NCI-H1930 (cell line): ENCODE measurements at places on chromosomes 4 and X.

DNA sequence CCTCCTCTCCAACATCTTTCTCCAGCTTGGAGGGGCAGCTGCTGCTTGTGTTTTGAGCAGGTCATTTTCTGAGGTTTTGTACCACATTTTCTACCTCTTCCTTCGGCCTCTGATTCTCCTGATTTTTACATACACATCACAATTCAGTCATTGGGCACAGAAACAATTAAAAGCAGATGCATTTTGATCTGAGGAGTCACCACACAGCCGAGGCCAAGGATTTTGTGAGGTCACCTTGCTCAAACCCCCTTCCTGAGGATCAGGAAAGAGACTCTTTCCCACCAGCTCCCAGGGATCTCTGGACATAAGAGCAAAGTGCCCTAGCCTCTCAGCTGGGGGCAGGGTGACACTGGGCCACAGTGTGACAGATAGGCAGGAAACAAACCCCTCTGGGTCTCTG, 5.4 kb upstream of the FATE1 start:
- no peak for DNase-seq

- no peak for DNase-seq
Measured at GRCh38 chrX:39677978-39678791, 419.6 kb downstream of the BCOR start.

DNA sequence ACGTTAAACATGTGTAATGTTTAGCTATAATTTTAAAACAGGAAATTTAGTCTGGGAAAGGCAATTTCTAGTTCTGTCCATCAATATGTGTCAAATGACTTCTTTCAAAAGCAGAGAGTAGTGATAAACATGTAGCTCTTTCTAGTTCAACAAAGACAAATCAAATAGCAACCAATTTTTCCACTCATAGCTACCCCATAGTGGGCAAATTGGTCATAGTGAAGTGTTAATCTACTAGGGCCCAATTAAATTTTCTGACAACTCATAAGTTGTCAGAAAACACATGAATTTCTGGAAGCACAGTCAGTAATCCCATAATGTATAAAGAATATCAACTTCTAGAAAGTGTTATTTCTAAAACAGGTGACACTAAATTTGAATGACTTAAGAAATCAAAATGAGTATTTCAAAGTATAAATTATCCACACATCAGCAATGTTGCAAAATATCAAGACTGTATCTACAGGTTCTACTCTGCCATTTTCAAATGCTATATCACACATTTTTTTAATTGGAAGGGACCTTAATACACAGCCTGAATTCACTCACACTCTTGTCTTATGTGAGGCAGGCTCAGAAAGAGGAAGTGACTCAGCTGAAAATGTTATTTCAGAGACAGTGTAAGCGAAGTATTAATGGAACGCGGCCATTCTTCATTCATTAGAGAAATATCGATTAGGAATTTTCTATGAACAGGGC, 7.7 kb downstream of the OCIAD2 start:
- DNase-seq = no peak

- DNase-seq = no peak
Measured at GRCh38 chr4:165864271-165864670, 8.8 kb upstream of the TLL1 start.

DNA sequence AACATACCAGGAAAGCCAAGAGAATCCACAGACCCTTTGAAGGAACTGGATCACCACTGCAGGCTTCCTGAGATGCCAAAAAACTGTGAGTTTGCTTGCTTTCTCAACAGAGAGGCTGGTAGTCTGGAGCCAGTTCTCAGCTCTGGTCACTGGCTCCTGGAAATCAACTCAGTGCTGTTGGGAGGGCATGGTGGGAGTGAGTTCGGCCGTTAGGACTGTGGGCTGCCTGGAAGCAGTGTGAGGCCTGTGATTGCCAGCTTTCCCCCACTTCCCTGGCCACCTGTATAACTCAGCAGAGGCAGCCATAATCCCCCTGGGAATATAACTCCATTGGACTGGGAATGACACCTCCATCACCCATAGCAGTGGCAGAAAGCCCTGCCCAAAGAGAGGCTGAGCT, 122.0 kb upstream of the FSTL5 start:
- no peak for DNase-seq
